ENCODE measurements at places on chromosomes 3 and 15.

DNA sequence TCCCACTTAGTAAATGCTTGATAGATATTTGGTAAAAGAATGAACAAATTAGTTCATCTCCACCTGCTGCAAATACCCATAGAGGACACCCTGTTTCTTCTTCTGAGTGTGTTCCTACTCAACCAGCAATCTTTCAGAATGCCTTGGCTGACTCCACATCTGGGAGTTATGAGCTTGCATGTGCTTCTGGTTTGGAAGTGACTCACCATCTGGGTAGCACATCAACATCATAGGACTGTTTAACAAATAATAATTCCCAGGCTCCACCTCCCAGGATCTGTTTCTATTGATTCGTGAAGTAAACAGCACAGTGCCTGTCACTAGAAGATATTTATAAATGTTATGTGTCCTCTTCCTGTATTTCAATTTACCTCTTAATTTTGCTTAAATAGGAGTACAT lies 580.1 kb downstream of the ROBO2 start:
- DNase-seq = no peak

DNA sequence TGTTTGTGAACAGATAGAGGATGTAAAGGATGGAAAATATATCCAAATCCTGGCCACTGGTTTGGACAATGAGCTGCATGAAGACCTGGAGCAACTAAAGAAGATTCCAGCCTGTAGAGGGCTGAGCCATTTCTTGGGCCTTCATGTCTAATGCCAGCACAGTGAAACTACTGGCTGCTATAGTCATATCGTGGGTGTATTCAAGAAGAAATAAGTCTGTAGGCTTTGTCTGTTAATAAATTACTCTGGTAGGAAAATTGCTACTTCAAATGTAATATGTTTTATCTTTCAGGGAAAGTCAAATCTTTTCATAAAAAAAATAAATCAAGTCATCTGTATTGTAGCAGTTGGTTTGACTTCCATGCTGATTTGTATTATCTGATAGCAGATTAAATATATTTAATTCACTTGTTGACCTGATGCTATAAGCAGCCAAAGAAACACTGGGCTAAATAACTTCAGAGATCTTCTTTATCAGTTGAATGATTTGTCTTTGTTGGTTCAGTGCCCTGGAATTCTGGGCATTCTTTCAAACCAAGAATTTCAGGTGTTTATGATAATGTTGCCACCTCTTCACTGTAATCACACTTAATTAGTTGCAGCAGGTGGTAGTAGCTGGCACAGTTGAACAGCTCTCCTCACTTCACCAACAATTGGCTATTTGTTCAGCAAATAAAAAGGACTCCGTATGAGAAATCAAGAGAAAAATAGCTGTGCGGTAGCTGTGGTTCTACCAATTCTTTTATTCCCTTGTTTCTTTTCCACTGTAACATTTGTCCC lies 1109.5 kb downstream of the NSUN3 start:
- no peak for DNase-seq

GRCh38 chr3:138381950-138382715 lies 33.8 kb downstream of the MRAS start:
- no peak for DNase-seq

DNA sequence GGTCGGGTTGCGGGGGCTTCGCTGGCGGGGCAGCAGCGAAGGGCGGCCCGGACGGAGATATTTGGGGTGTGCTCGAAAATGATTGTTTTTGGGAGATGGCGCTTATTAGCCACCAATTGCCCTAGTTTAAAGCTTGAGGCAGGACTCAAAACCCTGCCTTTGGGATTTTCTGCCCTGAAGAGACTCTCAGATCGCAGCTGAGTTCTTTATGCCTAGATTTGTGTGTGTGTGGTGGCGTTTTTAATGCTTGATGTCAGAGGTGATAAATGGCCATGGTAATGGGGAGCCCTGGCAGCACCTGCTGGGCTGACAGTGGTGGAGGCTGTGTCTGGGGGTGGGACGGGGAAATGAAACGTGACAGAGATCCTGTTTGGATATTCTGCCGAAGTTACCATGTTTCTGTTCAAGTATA lies 604 bp downstream of the KCTD6 start:
- DNase-seq = no peak

GRCh38 chr3:9214599-9214998 lies 34.8 kb downstream of the SRGAP3 start:
- DNase-seq = no peak

- no peak for DNase-seq
Observed at GRCh38 chr15:82570721-82571508, 30.7 kb upstream of the RPS17 start.

- no peak for DNase-seq
Observed at GRCh38 chr3:141933421-141934300, 57.2 kb downstream of the ATP1B3 start.

GRCh38 chr15:60918234-60918959 lies 310.7 kb downstream of the RORA start:
- DNase-seq = no peak

DNA sequence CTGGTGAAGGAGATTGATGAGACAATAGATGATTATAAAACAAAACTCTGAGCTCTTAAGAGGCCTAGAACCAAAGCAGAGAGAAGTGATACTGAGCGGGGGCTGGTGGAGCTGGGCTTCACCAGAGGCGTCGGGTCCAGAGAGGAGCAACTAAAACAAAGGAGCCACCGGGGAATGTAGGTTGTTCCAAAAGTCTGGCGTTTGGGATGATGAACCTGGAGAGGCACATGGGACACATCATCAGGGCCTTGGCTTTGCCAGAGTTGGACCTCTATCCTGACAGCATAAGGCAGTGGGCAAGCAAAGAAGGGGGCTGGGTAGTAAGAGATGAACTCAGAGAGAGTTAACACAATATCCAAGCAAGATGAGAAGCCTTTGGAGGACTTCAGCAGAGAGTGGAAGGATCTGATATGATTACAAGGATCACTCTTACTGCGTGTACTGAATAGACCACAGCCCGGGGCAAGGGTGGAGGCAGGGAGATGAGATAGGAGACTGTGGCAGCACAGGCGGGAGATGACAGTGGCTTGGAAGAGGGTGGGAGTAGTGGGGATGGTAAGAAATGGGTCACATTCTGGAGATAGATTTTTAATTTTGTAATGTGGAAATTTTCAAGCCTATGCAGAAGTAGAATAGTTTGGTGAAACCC lies 36.0 kb upstream of the RASA2 start:
- DNase-seq = no peak

GRCh38 chr3:129937717-129938116 lies 36.8 kb upstream of the TRH start:
- DNase-seq = no peak

DNA sequence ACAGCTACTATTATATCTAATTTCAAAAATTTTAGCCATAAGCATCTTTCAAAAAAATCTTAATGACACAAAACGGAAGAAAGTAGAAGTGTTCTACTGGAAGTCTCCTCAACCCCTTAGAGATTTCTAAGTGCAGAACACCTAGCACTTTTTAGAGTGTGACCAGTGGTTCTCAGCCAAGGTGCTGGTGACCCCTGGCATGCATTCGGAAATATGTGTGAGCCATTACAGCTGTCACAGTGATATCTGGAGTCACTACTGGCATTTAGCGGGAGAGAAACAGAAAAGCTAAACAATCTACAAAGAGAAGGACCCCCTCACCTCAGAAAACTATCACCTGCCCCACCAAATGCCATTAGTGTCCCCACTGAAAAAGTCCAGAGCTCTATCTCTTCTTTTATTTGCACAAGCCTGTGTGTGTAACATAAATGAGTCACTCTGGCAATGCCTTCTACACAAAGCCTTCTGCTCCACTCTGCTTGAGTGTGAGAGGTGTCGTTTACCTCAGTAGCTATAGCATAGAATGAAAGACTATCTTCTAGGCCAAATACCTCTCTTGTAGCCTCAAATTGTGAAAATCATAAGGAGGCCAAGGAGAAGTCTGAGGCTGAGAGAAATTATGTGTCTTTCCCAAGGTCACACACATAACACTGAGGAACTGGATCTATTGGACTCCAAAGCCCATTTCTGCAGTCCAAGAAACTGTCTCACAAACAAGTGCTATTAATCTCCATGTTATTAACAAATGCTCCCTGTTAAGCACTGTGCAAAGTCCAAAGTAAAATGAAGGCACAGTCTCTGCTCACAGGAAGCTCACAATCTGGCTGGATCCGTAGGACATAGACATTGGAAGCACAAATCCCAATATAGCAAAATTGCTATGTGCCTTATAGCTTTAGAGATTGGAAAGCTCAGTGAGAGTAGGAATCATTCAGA lies 28.5 kb upstream of the KCNMB2 start:
- DNase-seq = no peak

DNA sequence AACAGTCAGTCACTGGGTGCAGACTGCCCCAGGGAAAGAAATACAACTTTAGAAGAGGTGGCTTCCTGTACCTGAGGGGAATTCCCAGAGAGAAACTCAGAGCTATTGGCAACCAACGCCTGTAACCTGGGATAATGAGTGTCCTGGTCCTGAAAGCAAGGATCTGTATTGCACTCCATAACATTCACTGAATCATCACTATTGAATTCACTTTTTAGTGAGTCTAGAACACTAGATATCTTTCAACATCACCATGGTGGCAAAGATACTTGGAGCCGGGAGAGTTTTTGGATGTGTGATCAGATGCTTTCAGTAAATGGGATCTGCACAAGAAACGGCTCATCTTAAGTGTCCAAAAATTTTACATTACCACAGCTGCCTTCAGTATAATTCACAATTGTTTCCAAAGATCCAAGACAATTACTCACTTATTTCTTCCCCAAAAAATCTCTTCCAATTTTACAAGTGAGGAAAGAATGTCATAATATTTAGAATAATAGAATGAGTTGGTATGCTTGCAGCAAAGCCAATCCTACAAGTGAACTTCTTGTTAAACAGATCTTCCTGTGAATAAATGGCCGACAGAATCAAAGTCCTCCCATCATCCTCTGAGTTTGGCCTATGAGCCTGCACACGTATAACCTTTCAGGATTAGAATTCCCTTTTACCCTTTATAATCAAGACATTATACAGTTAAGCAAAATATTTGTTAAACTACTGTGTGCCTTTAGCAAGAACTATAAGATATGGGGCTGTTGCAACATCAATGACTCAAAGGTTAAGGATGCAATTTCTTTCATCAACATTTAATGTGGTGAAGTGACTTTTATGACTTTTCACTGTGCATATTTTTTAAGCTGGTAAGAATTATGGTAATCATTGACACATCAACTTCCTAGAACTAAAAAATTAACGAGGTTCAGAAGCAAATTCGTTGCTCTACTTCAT lies 243.3 kb upstream of the COL8A1 start:
- no peak for DNase-seq

GRCh38 chr3:30206051-30206450 lies 400.4 kb upstream of the TGFBR2 start:
- DNase-seq = no peak

- DNase-seq = no peak
Observed at GRCh38 chr3:78738833-78739232, 1029.0 kb downstream of the ROBO1 start.
